ENCODE measurements at places on chromosomes 11 and 22. TPM values are rescaled to one million over a fixed set of nuclear protein-coding genes. Genes with fewer than 3 reads are reported as not detected.

TRIM51 gene
- total RNA-seq: not detected

CHRM1 gene
- total RNA-seq: 0.10 TPM

HSPB2 gene
- total RNA-seq: not detected

TYR gene
- not detected for total RNA-seq

RTN4RL2 gene
- total RNA-seq: 24.0 TPM

HIPK3 gene
- 35.2 TPM for total RNA-seq

AMPD3 gene
- 25.9 TPM for total RNA-seq

GLYATL1 gene
- not detected for total RNA-seq

CARD16 gene
- not detected for total RNA-seq
